ENCODE measurements at places on chromosomes 6 and 20. TPM values are rescaled to one million over a fixed set of nuclear protein-coding genes. Genes with fewer than 3 reads are reported as not detected.
A peak's percentile ranks its signal among the peaks of the same experiment; 100 is the strongest.

Gene BACH2
- 0.46 TPM for total RNA-seq

Gene ZNF165
- total RNA-seq, result 0.71 TPM

Gene GSTA3
- not detected for total RNA-seq

Gene SSTR4
- not detected for total RNA-seq

Gene TP53TG5
- not detected for total RNA-seq

Gene FAM184A
- total RNA-seq, result 4.8 TPM

Gene PSORS1C2
- not detected for total RNA-seq

Gene BEND3
- 5.6 TPM for total RNA-seq

Gene C20orf204
- total RNA-seq, result 1.1 TPM

DNA sequence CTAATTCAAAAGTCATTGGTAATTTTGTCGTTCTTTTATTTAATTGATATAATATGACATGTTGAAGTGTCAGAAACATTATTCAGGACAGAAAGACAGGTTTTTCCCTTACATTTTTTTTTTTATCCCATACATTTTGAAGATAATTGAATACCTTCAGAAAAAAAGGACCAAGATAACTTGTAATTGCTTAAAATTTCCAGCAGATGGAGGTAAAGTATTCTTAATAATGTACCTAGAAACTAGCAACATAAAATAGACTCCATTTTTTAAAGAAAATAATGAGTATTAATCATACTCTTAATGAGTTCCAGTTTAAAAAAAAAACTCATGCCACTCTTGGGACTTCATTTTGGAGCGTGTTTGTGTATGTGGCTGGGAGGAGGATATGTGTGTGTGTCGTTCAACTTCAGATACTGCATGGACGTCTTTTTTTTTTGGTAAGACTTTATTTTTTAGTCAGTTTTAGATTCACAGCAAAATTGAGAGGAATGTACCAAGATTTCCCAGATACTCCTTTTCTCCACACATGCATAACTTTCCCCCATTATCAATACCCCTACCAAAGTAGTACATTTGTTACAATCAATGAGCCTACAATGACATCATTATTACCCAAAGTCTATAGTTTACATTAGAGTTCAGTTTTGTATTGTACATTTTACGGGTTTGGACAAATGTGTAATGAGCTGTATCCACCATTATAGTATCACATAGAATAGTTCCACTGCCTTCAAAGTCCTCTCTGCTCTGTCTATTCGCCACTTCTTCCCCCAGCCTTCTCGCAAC is 79.4 kb downstream of the ROS1 start:
- no peak for DNase-seq

DNA sequence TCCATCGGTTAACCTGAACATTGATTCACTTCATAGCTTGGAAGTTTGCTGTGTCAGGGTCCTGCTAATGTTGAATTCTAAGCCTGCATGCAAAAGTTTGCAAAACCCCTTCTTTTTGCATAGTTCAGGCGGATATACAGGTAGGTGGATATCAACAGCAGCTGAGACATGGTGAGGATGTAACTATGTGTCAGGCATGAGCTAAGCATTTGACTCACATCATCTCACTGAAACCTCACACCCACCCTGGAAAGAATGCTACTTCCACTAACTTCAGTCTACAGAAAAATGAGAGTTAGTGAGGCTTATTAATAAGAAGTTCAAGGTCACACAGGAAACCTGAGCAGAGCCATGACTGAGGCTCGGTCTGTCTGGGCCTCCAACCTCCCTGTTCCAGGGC is 276.9 kb downstream of the BMP7 start:
- DNase-seq, result peak; percentile 44

GRCh38 chr20:2775139-2775538 is 25.3 kb downstream of the CPXM1 start:
- no peak for DNase-seq

DNA sequence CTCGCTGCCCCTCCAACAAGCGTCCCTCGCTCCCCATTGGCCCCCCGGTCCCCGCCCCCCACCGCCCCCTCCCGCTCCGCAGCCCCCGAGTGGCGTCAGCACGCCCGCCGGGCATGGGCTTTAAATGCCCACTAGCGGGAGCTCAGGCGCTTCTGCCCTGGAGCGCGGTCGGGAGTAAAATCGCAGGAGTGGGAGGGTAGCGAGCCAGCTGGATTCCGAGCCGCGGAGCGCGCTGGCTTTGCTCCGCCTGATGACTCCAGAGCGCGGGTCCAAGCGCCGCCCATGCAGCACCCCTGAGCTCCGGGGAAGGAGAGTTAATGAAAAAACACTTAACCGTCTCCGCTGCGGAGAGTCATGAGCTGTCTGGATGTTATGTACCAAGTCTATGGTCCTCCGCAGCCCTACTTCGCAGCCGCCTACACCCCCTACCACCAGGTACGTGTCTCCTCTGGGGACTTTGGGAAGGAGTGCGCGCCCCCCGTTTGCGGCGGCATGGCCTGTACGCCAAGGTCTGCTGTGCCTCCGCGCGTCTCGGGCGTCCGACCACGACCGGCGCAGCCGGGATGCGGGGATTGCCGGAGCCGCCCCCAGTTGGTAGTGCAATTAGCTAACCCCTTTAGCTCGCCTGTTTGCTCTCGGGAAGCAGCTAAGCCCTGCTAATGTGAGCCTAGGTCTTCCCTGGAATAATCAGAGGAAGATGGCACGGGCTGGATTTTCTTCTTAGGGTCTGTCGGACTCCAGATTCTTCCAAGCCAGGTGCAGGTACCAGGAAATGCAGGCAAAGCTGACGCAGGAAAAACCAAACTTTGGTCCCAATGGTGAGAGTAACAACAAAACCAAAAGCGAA is at the start of gene VGLL2:
VGLL2 (plus strand) TSS at position 149 of the 847 bp plus-strand sequence; CDS start at position 355, 206 bp downstream.
- peak; percentile 78 for DNase-seq

DNA sequence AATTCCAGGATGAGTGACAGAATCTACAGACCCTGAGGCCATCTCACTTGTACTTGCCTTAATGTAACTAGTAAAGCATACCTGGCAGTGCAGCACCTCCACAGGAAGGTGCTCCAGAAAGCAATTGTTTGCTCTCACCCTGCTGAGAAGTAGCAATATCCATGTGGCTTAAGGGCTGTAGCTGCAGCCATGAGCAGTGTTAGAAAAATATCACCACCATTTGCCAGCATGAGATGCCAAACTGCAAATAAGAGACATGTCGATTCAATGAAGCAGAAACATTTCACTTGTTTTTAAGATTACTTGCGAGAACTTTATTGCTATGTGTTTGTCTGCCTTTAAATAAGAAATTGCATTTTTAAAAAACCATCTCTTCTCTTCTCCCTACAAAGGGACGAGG is 151.5 kb downstream of the PRL start:
- DNase-seq, result no peak

GRCh38 chr6:106617857-106618256 is 11.4 kb downstream of the RTN4IP1 start:
- no peak for DNase-seq

DNA sequence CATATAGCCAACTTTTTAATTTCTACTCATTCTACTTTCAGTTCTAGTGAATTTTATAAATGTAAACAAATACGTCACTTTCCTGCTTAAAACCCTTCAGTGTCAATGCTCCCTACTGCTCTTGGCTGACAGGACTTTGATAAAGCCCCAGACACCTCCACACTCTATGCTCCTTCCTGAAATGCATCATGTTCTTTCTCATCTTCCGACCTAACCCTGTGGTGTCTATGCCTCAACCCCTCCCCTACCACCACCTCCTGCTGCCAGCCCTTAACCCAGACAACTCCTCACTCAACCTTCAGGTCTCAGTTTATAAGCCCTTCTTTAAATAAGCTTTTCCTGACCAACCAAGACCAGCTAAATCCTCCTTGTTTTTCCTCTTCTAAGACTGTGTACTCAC is 19.1 kb downstream of the TLDC2 start:
- DNase-seq, result no peak

DNA sequence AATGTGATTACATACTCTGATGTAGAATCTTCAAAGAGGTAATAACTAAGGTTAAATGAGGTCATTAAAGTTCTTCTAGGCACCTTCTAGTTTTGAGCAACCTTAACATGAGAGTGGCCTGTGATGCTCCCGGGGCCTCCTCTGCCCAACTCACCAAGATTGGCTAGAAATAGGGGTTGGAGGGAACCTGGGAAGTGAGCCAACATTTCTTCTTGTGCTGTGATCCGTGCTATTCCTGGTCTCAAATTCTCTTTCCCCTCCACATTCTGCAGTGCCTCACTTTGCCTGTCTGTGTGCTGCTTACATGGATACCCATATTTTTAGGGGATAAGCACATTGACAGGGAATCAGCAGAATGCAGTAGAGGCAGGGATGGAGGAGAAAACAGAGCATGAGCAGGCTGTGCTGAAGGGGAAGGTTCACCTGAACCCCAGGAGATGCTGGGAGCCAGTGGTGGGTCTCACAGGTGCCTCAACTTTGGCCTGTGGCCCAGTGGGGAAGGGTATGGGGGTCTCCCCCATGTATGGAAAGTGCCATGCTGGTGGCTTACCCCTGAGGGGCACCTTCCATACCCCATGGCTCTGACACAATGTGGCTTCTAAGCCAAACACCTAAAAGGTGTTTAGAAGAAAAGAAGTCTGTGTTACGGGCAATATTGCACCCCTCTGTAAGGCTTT is 164.7 kb upstream of the CHD6 start:
- DNase-seq, result no peak

DNA sequence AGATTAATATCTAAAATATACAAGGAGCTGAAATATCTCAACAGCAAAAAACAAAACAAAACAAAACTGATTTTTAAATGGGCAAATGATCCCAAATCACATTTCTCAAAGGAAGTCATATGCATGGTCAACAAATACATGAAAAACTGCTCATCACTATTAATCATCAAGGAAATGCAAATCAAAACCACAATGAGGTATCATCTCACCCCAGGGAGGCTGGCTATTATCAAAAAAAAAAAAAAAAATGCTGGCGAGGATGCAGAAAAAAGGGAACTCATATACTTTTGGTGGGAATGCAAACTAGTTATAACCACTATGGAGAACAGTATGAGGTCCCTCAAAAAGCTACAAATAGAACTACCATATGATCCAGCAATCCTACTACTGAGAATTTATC is 34.6 kb downstream of the REPS1 start:
- peak; percentile 34 for DNase-seq

GRCh38 chr6:36519352-36519751 is 27.9 kb downstream of the STK38 start:
- DNase-seq, result no peak

DNA sequence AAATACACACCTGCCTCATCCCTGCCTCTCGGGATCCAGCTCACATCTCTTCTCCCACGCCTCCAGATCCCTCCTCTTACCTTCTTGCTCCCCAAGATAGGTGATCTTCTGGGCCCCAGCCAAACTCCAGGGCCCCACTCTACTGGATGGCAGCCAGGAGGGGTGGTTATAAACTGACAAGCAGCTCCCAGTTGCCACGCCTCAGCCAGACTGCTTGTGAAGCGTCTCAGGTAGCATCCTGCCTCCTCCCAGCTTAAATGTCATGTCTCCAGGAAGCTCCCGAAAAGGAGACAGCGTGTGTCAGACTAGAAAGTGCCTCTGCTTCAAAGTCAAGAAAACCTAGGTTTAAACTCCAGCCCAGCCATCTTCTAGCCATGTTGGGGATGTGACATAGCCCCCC is 114.1 kb downstream of the LRFN2 start:
- no peak for DNase-seq

DNA sequence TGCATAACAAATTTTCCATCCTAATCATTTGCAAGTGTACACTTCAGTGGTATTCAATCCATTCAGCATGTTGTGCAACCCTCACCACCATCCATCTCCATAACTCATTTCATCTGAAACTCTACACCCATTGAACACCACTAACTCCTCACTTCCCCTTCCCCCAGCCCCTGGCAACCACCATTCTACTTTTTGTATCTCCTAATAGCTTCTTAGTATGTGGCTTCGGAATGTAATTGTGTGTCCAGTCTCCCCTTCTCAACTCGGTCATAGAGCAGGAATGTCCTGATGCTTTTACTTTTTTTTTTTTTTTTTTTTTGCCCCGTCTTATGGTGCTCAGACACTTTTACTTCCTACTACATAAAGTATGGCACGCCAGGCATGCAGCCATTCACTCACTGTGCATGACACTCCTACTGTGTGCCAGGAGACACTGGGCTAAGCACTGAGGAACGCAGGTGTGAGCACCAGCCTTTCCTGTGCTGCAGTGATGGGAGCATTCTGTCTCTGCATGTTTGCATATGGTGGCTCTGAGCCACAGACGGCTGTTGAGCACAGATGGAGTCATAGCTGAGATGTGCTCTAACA is 15.3 kb downstream of the HCK start:
- peak; percentile 79 for DNase-seq

- peak; percentile 68 for DNase-seq
Measured at GRCh38 chr20:57061051-57061900, 205.2 kb downstream of the BMP7 start.

DNA sequence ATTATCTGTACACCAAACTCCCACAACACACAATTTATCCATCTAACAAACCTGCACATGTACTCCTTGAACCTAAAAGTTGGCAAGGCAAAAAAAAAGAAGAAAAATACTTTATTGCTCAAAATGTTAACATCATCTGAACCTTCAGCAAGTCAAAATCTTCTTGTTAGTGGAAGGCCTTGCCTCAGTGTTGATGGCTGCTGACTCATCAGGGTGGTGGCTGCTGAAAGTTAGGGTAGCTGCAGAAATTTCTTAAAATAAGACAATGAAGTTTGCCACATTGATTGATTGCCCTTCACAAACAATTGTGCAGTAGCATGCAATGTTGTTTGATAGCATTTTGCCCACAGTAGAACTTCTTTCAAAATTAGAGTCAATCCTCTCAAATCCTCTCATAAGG is 2.7 kb upstream of the WFDC11 start:
- DNase-seq, result no peak

- DNase-seq, result no peak
Measured at GRCh38 chr6:46421939-46422338, 69.3 kb downstream of the RCAN2 start.

- no peak for DNase-seq
Measured at GRCh38 chr6:110550353-110550752, 73.9 kb upstream of the SLC22A16 start.

DNA sequence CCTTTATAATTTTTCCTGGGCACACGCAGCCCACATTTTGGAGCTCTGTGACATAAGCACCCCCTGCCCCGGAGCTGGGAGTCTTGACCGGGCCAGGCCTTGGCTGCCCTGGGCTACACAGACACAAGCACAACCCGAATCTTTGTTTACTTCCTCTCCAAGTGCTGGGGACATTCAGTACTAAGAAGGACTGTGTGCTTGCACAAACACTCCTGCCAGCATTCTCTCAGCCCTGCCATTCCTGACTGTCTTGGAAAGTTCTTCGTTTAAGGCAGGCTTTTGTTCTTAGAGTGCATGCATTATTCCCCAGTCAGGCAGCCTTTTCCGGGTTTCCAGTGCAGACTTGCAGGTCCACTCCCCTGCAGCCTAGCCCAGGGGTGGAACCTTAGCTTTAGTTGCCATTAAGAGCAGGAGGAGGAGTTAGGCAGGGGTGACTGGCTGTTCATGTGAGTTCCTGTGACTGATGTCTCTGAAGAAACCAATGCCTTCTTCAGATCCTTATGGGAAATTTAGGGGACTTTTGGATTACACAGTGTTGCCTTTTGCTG is 28.6 kb downstream of the FOXO3 start:
- DNase-seq, result peak; percentile 69

DNA sequence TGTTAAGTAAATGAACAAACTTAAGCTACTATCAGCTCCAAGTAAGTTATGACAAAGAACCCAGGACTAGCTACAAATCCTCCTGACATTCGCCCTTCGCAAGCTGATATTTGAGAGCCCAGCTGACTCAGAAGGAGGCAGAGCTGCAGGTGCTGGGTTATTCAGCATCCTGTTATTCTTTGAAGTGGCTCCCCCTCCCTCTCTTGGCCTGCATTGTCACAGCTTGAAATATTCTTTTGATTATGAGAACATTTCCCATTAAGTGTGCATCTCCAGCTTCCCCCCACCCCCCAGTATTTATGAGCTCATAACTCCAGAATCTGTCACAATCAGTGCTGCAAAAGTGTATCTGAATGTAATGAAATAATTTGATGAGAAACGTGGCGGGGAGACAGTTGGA is 78.8 kb upstream of the RALY start:
- peak; percentile 80 for DNase-seq

Measured in Daoy (cell line).